ENCODE measurements at places on chromosomes 7 and 10. TPM values are rescaled to one million over a fixed set of nuclear protein-coding genes. Genes with fewer than 3 reads are reported as not detected.
A peak's percentile ranks its signal among the peaks of the same experiment; 100 is the strongest.

DNA sequence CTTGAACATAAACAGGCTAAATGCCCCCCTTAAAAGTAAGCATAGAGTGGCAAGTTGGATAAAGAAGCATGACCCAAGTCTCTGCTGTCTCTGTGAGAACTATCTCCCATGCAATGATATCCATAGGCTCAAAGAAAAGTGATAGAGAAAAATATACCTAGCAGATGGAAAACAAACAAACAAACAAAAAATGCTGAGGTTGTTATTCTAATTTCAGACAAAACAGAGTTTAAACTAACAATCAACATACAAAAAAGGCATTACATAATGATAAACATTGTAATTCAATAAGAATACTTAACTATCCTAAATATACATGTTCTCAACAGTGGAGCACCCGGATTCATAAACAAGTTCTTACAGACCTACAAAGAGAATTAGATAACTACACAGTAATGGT is 626.2 kb upstream of the CNTNAP2 start:
- DNase-seq, result no peak

GRCh38 chr7:158009886-158010285 is 577.7 kb downstream of the PTPRN2 start:
- DNase-seq, result no peak

- peak; percentile 56 for DNase-seq
Measured at GRCh38 chr10:95864906-95865813, 42.6 kb upstream of the CC2D2B start.

Gene CPA4
- polyA plus RNA-seq, result 7.9 TPM

Gene ZC3HAV1L
- polyA plus RNA-seq, result 13.1 TPM

Data from large intestine (tissue), 12 donors.